ENCODE measurements at places on chromosomes 5 and 9.

DNA sequence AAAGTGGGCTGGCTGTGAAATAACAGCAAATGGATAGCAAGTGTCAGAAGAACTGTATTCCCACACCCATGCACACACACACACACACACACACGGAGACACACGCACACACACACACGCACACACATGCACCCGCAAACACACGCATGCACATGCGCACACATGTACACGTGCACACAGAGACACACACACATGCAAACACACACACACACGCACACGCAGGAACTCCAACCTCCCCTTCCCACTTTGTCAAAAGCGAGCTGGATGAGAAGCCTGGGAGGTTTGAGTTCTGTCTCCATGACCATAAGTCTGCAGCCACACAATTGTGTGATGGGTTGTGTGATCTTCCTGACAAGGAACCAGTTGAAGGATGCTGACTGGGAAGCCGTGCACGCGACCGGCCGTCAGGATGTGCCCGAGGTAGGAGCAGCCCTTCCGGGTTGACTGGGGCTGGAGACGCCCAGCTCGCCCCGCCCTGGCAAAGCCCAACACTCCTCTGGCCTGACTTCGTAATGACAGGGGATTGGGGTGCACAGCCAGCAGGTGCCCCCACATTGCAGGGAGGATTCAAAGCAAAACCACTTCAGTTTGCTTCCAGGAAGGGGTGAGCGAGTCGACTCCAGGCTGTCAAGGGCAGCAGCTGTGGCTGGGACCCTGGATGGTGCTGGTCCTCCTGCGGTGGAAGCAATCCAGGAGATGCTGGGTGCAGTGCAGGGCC lies 29.3 kb upstream of the NKD2 start:
- no peak for DNase-seq

DNA sequence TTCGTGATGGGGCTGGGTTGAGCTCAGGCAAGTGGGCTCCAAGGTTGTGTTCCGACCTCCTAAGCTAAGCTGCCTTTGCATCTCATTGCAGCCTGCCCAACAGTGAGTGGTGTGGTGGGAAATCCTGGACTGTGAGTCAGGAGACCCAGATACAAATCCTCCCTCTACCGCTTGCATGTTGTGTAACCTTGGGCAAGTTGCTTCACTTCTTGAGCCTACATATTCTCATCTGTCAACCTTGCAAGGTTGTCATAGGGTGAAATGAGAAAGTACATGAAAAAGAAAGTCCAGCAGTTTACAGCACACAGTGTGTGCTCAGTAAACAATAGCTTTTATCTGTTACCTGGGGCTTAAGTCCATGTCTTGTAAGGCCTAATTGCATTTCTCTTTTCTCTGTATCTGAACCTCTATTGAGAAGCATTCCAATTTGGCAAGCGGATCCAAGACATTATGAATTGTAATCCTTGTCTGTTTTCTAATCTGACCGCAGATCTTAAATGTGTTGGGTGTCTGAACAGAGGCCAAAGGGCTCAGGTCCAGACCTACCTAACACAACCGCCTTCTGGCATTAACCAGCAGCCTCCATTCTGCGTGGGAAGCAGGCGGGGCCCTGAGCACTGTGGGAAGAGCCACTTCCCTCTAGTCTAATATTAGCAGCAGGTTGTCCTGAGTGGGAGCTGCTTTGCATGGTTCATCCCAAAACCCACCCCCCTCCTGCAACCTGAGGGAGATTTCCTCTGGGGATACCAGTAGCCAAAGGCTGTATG lies 1.8 kb upstream of the GALNT12 start:
- no peak for DNase-seq

DNA sequence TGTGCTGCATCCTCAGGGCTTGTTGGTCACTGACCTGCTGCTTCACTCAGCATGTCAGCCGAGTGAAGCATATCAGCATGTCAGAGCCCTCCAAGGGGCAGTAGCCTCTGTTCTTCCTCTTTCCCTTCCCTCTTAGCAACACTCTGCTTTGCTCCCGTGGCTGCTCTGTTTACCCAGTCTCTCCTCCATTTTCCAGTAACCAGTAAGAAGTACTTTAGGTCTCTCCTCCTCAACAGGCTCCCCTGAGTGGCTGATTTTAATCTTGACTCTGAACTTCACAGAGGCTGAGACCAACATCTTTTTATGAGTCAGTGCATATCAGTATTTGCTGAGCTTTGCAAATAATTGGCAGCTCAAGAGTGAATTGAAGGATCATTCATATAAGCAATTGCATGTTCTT lies 18.6 kb upstream of the ADRB2 start:
- no peak for DNase-seq

DNA sequence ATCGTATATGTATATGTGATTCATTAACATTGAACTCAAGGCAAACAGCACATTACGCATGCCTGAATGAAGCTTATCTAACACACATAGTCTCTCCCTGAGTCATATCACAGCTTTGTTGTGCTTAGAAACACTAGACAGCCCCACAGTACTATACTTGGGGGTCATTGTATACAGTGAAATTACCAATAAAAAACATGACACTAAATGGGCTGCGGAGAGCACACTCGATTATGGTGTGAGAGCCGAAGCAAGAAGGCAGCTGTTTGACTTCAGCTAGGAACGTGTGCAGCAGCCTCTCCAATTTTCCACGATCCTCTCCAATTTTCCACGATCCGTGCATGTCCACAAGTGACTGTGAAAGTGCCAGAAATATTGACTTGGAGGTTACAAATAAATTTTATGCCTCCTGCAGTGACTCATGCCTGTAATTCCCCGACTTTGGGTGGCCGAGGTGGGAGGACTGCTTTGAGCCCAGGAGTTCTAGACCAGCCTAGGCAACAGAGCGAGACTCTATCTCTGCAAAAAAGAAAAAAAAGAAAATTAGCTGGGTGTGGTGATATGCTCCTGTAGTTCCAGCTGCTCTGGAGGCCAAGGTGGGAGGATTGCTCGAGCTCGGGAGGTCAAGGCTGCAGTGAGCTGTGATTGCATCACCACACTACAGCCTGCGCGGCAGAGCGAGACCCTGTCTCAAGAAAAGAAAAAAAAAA lies 102.4 kb downstream of the DAPK1 start:
- no peak for DNase-seq

- DNase-seq = no peak
Measured at GRCh38 chr5:166994226-166994625, 1297.2 kb upstream of the WWC1 start.
